ENCODE measurements at places on chromosomes 1 and 21. TPM values are rescaled to one million over a fixed set of nuclear protein-coding genes. Genes with fewer than 3 reads are reported as not detected.
A peak's percentile ranks its signal among the peaks of the same experiment; 100 is the strongest.

CSTB gene
- total RNA-seq, result 5.5 TPM

OLIG2 gene
- not detected for total RNA-seq

NGF gene
- 20.2 TPM for total RNA-seq

FMO4 gene
- 7.2 TPM for total RNA-seq

PKN2 gene
- total RNA-seq, result 58.8 TPM

TMPRSS15 gene
- not detected for total RNA-seq

RPTN gene
- total RNA-seq, result not detected

TBX19 gene
- not detected for total RNA-seq

SLC30A2 gene
- not detected for total RNA-seq

MRTO4 gene
- 9.0 TPM for total RNA-seq

WNT3A gene
- total RNA-seq, result not detected

- no peak for DNase-seq
Measured at GRCh38 chr1:12232221-12232620, 2.4 kb downstream of the VPS13D start.

GRCh38 chr1:153617663-153618062 is 1.5 kb upstream of the S100A14 start:
- peak; percentile 71 for DNase-seq

DNA sequence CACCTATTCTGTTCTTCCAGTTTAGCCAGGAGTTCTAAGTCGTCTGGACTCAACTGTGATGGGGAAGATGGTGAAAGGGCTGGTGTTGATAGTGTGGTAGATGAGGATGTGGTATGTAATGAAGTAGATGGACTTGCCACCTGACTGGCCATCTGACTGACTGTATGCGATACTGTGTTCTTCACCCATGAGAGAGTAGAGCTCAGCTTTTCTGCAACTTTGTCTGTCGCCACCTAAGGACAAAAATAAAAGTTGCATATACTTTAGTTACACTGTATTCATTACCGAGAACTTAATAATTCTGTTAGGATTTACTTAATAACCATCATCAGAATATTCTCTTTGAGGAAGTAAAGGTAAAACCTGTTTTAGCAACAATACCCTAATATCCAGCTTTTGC is 48.5 kb downstream of the EVI5 start:
- peak; percentile 35 for DNase-seq

- DNase-seq, result no peak
Measured at GRCh38 chr1:53285969-53286760, 41.7 kb downstream of the LRP8 start.

- no peak for DNase-seq
Measured at GRCh38 chr21:31252091-31252490, 92.0 kb downstream of the TIAM1 start.

- no peak for DNase-seq
Measured at GRCh38 chr1:94676686-94677085, 135.1 kb upstream of the F3 start.

DNA sequence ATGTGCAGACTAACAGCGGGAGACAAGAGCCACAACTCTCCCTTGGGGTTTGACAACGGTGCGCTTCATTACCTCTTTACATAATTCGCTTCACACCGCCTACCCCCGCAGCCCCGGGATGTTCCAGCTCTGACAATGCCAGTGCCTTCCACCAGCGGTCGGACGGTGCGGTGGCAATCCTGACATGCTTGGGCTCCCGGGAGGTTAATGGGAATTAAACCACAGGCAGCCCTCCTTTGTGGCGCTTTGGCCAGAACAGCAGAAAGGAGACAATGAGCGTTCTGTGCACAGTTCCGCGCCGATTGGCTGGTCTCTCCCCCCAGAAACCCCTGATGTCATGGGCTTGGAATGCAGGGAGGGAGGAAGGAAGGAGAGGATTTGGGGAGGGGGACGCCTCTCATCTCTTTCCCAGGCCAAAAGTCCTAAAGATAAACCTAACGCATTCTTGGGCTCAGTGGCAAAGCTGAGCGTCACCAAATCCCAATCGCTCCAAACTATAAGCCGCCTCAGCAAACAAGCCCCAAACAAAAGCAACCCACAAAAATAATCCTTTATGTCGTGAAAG is 1.3 kb downstream of the CNN3 start:
- DNase-seq, result peak; percentile 87

DNA sequence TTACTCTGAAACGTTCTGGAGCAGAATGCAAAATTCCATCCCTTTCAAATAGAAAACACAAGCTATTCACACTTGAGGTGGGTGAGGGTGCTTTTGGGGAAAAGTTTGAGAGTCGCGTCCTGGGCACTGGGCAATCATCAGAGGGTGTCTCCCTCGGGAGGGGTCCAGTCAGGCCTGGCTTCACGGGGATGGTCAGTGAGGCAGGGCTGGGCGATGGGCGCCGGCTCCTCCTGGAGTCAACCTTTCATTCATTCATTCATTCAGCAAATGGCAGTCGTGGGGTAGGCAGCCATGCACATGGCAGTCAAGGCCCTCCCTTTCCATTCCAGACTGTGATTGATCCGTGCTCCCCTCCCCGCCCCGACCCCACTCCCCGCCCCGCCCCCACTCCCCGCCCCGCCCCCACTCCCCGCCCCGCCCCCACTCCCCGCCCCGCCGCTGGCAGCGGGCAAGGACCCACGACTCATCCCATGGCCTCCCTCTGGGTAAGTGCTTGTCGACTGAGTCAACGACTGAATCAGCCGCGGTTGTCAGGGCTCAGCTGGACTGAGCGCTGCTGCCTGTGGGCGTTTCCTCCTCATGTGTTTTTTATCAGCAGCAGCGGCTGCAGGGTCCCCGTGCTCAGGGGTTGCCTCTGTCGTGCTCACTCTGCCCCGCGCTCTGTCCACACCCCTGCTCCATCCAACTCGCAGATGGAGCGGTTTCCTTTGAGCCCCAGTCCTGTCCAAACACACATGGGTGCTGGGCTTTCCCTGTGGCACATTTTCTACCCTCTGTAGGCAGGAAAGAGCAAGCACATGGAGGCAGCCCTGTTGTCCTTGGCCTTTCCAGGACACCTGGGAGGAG is 12.5 kb upstream of the SPSB1 start:
- DNase-seq, result peak; percentile 93

DNA sequence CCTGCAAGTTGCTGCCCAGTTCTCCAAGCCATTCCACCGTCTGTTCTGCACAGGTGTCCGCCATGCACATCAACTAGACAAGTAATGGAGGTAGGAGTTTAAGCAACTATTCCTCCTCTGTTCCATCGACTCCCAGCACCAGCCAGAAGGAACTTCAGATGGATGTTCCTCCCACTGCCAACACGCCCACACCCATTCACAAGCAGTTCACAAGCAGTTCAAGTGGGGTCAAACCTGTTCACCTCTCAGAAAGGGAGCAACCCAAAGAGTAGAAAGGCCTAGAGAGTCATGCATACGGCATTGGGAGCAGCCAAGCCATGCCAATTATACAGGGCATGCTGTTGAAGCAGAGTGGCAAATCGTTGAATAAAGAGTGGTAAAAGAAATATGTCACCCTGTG is 4.3 kb upstream of the TDRD5 start:
- no peak for DNase-seq

GRCh38 chr1:246012341-246012740 is 494.7 kb downstream of the SMYD3 start:
- peak; percentile 69 for DNase-seq

GRCh38 chr1:187794561-187794960 is 965.8 kb downstream of the PLA2G4A start:
- no peak for DNase-seq

- DNase-seq, result no peak
Measured at GRCh38 chr1:93395195-93395594, 49.5 kb downstream of the DR1 start.

- no peak for DNase-seq
Measured at GRCh38 chr1:67476906-67477305, 46.7 kb upstream of the SERBP1 start.

DNA sequence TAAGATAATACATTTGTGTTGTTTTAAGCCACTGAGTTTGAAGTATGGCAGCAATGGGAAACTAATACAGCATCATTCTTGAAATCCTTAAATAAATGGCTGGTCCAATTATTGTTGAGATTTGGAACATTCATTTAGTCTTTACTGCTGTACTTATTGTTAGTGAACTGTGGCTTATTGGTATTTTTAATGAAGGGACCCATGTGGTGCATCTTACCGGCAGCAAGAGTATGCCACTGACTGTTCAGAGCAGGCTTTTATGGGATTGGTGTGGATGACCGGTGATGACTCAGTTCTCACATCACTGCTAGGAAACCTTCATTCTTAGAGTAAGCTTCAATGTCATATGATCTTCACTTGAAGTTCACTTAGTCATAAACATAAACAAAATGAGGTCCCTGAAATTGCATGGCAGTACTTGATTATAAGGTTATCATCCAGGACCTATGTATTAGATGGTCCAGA is 31.5 kb downstream of the PRKAA2 start:
- DNase-seq, result peak; percentile 61

DNA sequence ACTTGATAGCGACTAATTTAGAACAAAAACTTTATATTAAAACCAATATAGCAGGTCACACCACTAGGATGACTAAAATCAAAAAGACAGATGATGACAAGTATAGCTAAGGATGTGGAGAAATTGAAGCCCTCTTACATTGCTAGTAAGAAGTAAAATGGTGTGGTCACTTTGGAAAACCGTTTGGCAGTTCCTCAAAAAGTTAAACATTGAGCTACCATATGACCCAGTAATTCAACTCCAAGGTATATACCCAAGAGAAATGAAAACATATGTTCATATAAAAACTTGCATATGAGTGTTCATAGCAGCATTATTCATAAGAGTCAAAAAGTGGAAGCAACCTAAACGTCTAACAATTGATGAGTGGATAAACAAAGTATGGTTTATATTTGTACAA is 13.0 kb upstream of the SERINC2 start:
- no peak for DNase-seq

GRCh38 chr1:178821134-178821866 is 49.6 kb downstream of the ANGPTL1 start:
- no peak for DNase-seq

DNA sequence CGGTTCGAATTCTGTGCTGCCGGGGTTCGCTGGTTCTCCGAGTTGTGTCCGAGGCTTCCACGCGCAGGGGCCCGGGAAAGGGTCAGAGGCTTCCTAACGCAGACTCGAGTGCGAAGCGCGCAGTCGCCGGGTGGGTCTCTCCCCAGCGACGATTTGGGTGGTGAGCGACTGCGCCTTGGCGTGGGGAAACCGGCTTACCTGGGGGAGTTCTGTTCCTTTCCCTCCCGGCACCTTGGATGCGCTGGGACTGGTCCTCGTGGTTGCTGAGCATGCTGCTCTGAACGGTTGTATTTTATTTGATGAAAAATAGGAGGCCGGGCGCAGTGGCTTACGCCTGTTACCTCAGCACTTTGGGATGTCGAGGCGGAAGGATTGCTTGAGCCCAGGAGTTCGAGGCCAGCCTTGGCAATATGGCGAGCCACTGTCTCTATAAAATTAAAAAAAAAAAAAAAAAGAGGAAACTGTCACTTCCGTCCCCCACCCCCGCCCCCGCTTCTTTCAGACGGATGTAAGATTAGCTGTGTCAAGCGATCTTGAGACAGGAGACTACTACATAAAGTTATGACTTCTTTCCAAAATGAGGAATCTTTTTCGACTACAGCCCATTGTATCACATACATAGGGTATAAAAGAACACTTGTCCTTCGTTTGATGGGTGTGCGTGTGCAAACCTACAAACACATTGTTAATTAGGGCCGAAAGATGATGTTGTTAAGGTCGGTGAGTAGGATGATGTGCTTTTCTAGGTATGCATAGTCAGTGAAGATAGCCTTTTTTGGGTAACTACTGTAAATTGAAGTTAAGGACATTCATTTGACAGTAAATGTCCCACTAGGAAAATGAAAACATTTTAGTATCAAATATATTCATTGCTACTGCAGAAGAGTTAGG is at the start of gene CCDC18:
CCDC18 (plus strand) TSS at position 2 of the 891 bp plus-strand sequence. CDS start 2,638 bp downstream, outside the sequence.
- no peak for DNase-seq

DNA sequence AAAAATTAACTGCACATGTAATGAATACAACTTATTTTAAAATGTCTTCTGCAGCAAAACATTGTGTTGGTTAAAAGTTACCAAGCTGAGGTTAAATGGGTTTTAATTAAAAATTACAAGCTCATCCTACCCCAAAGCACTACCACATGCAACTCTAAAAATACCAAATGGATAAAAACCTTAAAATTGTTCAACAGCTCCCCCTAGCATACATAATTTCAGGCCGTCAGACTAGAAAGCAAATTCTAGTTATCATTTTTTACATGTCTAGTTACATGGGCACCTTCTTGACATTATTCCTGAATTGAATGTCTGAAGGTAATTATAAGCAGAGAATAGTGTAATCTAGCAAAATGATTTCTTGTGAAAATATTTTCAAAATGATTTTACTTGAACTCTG is 176.5 kb downstream of the C1orf21 start:
- peak; percentile 69 for DNase-seq

DNA sequence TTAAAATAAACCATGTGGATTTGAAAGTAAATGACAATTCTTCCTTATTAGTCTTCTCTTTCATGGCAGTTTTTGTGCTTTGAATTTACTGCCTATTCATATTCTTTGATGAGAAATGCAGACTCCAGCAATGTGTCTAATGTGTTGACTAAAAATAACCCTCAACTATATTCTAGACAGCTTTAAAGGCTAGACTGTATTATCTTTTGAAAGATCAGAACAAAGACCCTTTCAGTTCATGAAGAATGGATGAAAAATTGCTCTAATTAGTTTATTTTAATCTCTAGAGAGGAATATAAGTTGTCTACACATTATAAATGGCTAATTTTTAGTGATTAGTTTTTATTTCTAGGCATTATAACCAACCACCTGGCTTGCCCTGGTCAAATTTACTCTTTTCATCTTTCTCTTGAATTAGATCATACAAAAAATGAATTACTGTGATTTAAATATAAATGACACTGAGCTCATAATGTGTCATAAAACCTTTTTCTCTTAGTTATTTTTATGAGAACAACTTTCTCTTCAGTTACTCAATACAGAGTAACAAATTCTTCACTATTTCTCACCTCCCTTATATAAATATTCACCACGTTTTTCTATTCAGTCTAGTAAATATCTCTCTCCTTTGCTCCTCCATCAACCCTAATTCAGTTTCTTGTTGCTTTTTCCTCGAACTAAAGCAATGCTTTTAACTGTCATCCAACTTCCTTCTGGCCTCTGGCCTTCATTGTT is 428.5 kb upstream of the TMPRSS15 start:
- no peak for DNase-seq

All from fibroblast of the aortic adventitia (primary cell).